GM06990 (cell line): ENCODE measurements at places on chromosomes 5 and 9.

DNA sequence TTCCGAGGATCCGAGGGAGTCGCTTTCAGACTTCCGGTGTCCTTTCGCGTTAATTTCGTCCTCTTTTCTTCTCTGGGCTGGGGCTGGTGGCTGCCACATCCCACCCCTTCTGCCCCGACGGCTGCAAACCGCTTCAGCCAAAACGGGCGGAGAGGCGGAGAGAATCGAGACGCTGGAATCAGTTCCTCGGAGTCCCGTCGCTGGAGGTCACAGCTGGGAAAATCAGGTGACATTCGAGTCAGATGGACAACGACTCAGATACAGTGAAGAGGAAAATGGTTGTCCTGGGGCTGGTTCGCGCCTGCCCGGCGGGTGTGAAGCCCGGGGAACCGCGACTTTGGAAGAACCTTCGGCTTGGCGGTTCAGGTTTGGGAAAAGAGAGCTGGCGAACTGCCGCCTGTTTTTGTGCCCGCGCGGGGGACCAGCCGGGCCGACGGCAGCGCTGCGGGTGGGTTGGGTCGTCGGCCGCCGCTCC lies 8.9 kb upstream of the NKX2-5 start:
- DNase-seq, result no peak

DNA sequence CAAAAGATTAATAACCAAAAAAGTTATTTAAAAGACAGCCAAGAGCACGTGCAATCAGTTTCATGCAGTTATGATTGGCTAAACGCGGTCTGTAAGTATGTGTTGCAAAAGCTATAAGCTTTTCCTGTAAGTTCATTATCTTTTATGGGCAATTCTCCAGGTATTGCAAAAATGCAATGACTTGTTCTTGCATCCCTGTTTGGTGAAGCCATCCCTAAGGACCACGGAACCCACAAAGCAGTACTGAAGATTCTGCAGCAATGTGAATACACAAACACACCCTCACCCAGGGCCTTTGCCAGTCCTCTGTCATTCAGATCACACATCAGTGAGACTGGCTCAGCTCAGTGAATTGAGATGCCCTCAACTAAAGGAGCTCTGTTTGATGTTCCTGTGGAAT lies 11.4 kb downstream of the GCNT4 start:
- no peak for DNase-seq

DNA sequence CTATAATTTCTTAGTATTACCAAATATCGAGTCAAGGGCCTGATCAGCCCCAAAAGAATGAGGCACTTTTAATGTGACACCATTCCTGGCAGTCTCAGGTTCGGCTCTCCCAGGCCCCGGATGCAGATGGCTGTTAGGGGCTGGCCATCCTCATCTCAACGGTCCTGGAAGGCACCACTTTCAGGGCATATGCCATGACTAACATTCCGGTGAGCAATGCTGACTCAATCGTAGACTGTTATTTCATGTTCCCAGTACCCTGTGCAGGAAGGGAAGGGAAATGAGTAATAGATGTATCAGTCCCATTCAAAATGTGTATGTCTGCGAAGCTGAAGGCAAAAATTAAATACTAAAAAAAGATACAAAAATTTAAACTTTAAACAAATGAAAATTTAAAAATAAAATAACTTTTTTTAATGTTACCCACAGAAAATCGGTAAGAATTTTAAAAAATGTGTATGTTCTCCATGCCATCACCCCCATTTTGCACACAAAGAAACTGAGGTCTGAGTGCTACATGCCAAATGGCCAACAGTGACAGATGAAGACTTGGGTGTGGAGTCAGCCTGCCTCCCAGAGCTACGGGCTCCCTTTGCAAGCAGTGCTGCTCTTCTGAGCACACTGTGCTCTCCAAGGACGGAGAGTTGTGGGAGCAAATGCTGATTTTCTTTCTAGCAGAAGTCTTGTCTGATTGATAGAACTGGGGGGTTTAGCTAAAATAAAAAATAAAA lies 79.0 kb downstream of the GLDC start:
- peak; percentile 32 for DNase-seq

GRCh38 chr9:77582961-77583576 lies 65.1 kb downstream of the GNA14 start:
- no peak for DNase-seq

DNA sequence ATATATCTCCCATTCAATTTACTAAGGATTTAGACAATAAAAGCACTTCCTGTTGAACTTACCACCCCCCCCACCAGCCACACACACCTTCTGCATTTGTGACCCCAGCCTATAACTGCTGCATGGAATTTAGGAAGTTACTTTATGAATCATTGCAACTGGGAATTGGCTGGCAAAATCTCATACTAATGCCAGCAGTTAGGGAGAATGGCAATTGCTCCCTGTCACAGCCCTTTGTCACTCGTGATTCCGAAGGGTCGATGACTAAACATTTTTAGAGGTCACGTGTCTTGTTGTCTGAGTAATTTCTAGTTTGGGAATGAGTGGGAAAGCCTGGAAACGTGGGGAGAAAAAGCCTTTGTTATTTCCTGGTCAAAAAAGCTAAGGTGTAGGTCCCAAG lies 46.6 kb upstream of the PCA3 start:
- no peak for DNase-seq

DNA sequence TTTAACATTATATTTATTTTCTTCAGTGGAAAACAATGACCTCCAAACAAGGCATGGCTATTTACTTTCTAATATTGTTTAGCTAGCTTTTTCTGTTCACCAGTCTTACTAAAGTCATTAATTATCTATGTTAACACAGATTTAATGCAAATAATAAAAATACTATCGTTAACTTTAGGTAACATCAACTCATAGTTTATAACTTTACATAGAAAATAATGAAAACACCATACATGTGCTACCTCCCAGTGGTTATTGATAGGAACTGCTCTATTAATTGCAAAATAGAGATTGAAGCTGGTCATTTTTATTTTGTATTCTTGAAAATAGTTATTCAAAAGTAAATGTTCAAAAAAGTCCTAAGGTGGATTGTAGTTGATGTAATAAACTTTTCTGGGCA lies 78.3 kb upstream of the HCN1 start:
- DNase-seq, result no peak

DNA sequence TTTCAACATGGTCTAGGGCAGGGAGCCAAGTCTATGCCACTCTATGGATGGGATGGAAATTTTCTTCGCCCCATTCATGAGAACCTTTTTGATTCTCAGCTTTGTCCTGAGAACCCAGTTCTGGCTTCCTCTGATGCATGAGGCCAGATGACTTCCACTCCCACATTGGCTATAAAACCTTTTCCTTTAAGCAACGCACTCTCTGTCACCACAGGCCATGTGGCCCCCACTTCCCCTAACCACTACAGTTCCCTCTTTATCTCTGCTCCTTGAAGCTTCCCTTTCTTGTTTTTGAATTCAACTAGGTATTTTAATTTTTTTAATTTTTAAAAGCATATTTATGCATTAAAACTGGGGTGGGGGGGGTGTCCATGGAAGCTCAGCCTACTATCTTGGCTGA lies 401.3 kb downstream of the ENC1 start:
- DNase-seq, result no peak

- no peak for DNase-seq
Observed at GRCh38 chr5:36576721-36577120, 29.7 kb upstream of the SLC1A3 start.

GRCh38 chr9:107422189-107423185 lies 67.1 kb downstream of the KLF4 start:
- peak; percentile 4 for DNase-seq

- no peak for DNase-seq
Observed at GRCh38 chr5:164010900-164011299, 505.5 kb downstream of the MAT2B start.

- DNase-seq, result no peak
Observed at GRCh38 chr5:59745415-59745863, 148.1 kb downstream of the PDE4D start.

GRCh38 chr9:70259512-70259802 lies 679 bp downstream of the SMC5 start:
- no peak for DNase-seq

- DNase-seq, result no peak
Observed at GRCh38 chr5:6502421-6502820, 53.8 kb downstream of the UBE2QL1 start.

GRCh38 chr5:160470437-160471361 lies 49.0 kb downstream of the PTTG1 start:
- no peak for DNase-seq

DNA sequence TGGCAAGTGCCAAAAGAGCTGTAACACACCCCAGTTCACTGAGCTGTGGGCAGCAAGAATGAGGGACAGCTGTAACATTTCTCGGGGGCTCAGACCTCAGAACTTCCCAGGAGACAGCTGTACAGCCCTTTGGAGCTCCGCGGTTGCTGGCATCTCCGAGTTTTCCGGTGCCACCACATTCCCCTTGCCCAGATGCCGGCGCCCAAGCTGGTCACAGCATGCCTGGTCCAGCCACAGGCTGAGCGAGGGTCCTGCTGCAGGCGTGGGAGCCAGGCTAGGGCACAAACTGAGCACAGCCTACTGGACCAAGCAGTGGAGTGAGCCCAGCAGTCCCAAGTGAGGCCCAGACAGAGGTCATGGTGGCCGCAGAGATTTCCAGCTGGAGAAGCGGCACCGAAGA lies 797.7 kb upstream of the EDIL3 start:
- no peak for DNase-seq

GRCh38 chr5:3343911-3344310 lies 251.7 kb upstream of the IRX1 start:
- no peak for DNase-seq

GRCh38 chr9:2967766-2968165 lies 123.9 kb upstream of the PUM3 start:
- no peak for DNase-seq

DNA sequence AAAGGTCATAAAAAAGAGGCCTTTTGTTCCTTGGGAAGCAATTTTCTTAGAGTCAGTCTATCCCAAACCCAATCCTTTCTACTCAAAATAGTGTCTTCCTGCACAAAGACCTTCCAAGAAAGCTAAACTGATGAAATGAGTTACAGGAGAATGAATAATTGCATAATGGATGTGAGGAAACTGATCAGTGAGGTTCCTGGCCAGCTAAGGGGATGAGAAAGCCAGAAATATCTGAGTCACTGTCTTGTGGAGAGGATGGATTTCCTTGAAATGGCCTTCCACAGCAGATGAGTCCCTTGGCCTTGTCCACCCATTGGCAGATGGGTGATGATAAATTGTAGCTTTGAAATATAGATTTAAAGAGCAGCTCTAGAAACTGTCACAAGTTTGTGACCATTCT lies 756.1 kb downstream of the DNAH5 start:
- no peak for DNase-seq

- DNase-seq, result peak; percentile 89
Observed at GRCh38 chr5:180291943-180292831, at the start of gene MAPK9. MAPK9 (minus strand) TSS chr5:180292083; CDS start chr5:180280561, 11,522 bp downstream.

DNA sequence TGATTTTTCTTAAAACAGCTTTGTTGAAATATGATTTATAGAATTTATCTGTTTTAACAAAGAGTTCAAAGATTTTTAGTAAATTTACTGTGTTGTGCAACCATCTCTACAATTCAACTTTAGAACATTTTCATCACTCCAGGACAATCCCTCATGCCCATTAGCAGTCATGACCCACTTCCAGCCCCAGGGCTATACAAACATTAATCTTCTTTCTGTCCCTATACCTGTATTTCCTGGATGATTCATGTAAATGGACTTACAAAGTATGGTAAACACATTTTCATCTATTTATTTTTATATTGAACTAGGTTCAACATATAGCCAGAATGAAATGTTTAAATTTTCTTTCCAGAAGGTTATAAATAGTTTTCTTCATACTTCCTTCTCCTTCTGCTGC lies 127.8 kb upstream of the CCDC180 start:
- no peak for DNase-seq

DNA sequence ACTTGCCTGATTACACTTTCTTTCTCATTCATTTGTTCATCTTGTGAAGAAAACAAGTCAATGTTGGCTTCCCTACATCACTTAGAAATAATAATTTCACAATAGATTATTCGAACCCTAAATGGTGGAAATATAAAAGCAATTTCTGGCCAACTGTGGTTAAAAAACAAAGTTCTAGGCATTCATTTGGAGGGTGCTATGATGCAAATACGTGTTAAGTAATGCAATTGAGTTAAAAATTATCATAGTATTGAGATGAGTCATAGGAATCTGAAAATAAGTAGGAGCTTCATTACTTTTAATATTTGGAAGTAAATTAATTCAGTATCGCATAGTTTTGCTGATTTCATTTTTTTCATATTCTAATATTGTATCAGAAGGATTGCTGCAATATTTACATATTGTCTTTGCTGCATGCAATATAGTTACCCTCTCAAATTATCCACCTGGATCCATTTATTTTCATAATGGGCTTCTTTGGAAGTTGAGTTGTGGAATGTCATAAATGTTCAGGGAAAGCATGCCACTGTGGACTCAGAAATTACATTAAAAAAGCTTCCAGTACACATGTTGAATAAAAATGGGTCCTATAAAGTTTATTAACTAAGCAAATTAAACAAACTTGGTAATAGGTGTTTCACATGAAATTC lies 647.7 kb upstream of the WWC1 start:
- no peak for DNase-seq

DNA sequence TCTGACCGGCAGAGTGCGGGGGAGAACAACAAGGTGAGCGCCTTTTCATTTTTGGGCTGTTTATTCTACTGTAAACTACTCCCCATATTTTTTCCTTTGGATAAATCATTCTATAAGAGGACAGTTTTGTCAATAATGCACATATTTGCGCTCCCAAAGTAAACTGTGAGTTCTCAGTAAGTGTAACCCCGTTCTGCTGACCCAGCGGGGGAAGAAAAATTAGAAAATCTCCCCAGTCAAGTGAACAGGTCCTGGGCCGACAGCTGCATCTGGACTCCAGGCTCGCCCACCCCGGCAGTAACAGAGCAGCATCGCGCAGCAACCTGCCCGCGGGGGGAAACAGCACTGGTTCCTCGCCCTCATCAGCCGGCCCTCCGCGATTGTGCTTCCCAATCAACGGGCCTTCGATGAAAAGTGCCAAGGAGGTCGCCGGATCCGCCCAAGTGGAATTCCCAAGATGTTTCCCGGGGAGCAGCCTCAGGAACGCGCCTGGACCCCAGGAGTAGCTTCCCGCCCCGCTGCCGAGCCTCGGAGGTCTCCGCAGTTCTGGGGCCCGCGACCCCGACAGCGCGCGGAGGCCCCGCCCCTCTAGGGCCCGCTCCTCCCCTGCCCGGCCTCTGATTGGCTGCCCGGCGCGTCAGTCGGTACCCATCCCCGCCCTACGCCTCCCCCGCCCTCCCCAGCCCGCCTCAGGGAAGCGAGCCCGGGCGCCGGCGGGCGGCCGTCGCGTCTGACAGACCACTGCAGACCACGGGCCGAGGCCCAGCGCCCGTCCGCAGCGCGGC lies at the start of gene OTULINL:
TSS of gene OTULINL (plus strand) at position 687 of the 785 bp plus-strand sequence. CDS start 103 bp downstream, outside the sequence.
- DNase-seq, result peak; percentile 80

- no peak for DNase-seq
Observed at GRCh38 chr5:35979715-35980114, 11.5 kb downstream of the UGT3A1 start.
